CMK (cell line): ENCODE measurements at places on chromosomes 5 and 9.

GRCh38 chr9:25513509-25514033 lies 164.7 kb downstream of the TUSC1 start:
- no peak for DNase-seq

GRCh38 chr5:10155897-10156667 lies 93.6 kb downstream of the ATPSCKMT start:
- no peak for DNase-seq

- no peak for DNase-seq
Observed at GRCh38 chr9:90514877-90515276, 127.7 kb downstream of the DIRAS2 start.

DNA sequence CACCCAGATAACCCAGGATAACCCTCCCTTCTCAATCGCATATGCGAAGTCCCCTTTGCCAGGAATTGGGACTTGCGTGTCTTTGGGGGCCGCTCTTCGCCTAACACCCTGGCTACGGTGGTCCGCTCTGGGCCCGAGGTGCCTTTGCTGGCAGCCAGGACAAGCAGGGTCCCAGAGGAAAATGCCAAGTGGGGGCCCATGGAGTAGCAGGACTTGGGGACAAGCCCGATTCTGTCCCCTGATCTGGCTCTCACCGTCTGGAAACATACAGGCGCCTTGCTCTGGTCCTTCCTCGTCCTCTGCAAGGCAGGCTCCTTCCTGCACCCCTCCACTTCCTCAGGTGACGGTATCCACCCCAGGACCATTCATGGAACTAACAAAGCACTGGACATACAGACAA lies 78.1 kb upstream of the UNC5A start:
- no peak for DNase-seq

- DNase-seq, result no peak
Observed at GRCh38 chr5:154989626-154990025, 23.9 kb upstream of the KIF4B start.

DNA sequence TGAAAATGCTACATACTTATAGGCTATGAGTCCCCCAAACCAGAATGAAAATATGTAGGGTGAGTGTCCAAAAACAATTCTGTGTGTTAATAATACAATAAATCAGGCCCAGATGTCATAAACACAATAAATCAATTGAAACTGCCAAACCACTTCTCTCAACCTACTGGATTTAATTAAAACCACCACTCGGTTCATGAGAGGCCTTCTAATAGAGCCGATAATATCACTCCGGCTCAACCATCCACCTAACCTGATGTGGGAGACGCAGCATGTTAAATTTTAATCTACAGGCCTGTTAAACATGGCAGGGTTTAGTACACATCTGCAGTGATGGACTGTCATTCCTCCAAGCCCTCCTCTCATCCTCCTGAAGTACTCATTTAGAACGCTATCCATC lies 734.5 kb upstream of the ZNF608 start:
- no peak for DNase-seq

GRCh38 chr5:54804086-54804485 lies 181.3 kb downstream of the ESM1 start:
- DNase-seq, result no peak

DNA sequence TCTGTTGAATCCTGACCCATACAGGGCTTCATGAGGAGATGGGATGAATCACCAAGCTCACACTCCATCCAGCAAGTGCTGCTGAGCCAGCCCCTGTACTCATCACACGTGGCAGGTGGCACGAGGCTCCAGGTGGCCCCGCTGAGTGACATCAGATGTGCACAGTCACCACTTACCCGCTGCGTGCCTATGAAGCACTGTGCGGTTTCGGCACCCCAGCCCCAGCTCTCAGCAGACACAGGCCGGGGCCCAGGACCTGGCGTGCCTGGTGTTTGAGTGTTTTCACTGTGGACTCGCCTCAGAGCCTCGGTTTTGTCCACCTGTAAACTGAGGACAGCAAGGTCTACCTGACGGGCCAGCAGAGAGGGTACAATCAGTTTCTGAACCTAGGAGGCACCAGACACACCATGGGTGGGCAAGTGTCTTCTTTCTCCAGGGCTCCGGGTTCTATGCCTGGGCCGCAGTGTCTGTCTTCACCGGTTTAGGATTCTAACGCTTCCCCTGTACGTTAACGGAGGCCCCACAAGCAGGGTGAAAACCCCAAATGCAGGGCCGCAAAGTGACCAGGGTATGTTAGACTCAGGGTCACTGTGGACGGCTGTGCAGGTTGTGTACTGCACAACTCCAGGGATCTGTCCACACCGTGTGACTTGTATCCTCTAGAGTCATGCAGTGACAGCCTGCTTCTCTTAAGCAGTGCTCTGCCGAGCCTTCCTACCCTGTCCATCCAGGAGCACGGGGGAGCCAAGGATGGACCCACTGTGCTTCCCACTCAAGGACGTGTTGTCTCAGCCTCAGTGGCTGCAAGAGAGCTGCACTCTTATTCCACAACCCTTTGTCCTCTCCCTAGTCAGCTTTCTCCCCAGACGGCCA lies 44.3 kb upstream of the COL5A1 start:
- no peak for DNase-seq

GRCh38 chr5:8081179-8081578 lies 212.2 kb downstream of the MTRR start:
- no peak for DNase-seq

- DNase-seq, result no peak
Observed at GRCh38 chr5:107290780-107291398, 379.8 kb downstream of the EFNA5 start.

- no peak for DNase-seq
Observed at GRCh38 chr5:171676286-171676944, 109.2 kb upstream of the SMIM23 start.

DNA sequence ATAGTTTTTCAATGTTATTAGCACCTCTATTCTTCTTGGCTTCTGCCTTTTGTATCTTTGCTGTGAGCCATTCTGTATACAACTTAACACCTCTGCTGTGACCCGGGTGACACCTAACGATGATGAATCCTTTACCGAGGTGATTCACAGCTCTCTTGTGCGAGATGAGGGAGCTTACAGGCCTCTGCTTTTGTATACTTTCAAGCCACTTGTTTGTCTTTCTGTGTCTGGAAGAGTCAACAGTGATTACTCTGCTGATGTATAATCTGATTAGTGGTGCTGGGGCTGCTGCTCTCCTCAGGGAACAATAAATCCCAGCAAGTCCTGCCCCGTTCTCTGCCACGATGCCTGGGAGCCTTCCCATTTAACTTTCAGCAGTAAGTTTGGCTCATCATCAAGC lies 442.9 kb upstream of the SGCD start:
- DNase-seq, result no peak

DNA sequence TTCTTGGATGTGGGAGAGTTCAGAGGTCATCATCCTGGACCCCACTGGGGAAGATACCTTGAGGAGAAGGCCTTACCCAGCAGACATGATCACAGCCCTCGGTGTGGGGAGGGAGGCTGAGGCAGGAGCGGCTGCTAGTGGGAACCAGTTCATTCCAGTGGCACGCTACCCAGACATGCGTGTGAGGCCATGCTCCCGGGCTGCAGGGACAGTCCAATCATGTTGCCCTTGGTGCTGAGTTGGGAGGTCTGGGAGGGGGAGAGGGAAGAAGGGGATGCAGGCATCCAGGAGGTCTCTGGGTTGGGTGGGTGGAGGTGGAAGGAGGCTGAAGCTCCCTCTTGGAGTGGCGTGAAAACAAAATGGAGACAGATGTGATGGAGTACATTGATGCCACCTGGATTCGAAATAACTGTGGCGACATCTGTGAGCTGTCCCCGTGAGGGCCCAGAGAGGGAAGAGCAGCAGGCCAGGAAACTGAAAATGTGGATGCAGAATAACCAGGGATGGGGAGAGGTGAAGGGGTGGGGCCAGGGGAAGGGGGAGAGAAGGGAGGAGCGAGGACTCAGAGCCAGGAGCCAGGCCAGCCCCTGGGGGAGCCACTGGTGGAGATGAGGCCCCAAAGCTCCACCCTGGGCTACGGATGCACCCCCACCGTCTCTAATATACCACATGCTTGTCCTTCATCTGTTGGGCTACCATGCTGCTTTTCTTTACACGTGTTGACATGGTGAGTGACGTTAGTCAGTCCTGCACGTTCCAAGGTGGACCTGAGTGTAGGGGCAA lies 16.2 kb downstream of the NDUFS6 start:
- no peak for DNase-seq
